Activated T-cell treated with anti-CD3 and anti-CD28 coated beads, Interleukin-2, amount 50 U/mL, for 24 hours (primary cell): ENCODE measurements at places on chromosomes 12 and 14.

DNA sequence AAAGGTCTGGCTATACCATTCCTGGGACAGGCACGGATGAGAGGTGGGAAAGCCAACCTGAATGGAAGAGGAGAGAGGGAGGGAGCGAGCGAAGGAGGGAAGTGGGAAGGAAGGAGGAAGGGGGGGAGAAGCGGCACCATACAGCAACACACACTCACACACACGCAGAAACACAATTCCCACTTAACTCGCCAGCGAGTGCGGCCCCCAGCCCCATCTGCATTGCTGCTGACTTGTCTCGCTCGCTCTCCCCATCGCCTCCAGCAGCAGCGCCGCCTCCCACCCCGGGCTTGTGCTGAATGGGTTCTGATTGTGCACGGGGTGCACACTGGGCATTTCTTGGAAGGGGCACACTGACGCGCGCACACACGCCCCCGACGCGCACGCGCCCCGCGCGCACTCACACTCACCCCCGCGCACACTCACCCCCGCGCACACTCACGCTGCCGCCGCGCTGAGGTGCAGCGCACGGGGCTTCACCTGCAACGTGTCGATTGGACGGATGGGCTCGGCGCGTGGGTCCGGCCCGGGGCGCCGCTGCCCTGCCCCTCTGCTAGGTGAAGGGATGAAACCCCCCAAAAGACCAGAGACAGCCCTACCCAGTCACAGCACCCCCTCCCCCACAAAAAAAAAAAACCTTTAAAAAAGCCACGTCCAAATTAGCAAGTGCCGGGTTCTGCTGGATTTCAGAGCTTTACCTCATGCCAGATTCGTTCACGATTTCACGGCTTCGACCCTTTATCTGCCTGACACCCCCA is 685 bp downstream of the GRIN2B start:
- no peak for DNase-seq

DNA sequence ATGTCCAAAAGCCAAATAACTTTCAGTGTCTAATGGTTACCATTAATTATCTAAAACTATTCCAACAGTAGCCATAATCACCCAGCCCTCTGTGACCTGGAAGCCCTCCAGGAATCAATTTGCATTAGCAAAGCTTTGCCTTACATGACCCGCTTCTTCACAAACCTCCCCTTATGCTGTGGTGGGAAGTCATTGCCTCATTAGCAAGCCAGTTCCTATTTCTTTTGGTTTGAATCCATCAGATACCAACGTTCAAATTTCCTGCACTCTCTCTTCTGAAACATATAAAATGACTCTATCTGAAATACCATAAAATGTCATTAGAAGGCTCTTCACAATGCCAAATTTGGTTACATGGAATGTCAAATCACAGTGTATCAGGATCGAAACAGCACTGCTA is 268.3 kb upstream of the PRKD1 start:
- no peak for DNase-seq

- no peak for DNase-seq
These were observed 11.8 kb upstream of the ENDOU start for GRCh38 chr12:47736877-47737676.

GRCh38 chr12:4448943-4449850 is 3.6 kb upstream of the FGF6 start:
- DNase-seq, result no peak

DNA sequence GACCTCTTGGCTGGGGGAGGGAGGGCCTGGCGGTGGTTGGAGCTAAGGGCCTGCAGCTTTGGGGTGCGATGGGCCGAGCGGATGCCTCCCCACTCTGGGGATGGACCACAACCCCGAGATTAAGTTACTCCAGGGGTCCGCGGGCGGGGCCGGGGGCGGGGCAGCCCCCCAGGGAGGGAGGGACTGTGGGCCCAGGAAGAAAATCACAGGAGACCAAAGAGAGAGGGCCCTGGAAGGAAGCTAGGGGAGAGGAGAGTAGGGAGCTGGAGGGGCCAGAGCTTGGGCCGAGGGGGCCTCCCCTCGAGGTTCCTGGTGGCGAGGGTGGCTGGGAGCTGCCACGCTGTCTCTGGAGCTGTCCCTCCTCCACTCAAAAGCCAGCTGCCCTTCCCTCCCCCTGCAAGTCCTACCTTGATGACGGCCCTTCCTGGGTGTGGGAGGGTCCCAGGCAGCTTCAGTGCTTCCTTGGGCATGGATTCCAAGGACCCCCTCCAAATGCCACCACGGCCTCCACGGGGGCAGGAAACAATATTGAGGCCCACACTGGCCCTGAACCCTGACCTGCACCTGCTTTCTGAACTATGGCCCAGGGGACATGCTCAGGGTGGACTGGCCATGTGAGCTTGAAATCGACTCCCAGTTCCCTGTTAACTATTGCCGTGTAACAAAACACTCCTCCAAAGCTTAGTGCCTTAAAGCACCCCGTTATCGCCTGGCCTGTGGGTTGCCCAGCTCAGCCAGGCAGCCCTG is 610 bp upstream of the NUDT14 start:
- DNase-seq, result no peak

DNA sequence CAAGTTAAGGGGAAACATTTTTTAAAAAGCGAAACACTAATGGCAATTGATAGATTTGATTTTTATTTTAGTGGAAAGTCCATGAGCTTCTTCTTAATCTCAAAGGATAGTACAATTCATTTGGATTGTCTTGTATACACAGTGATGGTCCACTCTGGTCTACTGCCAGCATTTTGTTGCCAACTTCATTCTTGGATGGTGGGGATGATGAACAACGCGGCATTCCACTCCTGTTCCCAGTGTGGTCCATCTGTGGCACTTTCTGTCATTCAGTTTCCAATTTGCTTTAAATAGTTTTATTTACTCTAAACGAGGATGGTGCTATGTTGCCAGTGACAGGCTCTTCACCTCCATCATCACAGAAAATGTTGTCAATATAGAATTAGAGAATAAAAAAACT is 40.3 kb upstream of the SLC38A2 start:
- no peak for DNase-seq

GRCh38 chr12:2154050-2154449 is 101.3 kb downstream of the CACNA1C start:
- DNase-seq, result no peak

DNA sequence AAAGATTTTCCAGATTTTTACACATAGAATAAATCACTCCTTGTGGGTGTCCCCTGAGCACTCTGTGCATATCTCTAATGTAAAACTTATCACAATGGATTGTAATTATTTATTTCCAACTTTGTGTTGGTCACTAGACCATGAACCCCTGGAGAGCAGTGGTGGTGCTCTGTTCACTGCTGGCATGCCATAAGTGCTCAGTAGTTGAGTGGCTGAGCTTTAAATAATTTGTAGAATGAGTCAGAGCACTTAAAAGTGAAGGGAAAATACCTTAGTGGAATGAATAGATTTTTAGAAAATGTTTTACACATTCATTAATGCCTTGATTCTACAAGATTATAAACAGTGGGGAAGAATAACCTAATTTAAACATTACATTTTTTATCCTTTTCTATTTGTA is 6.3 kb downstream of the MGAT4C start:
- no peak for DNase-seq

GRCh38 chr14:66401449-66402095 is 84.6 kb upstream of the CCDC196 start:
- DNase-seq, result no peak

- no peak for DNase-seq
These were observed 38.7 kb upstream of the NOVA1 start for GRCh38 chr14:26636561-26636960.

- DNase-seq, result no peak
These were observed 83.7 kb downstream of the ST8SIA1 start for GRCh38 chr12:22250762-22251161.

- no peak for DNase-seq
These were observed 37.3 kb downstream of the ACTN1 start for GRCh38 chr14:68941820-68942219.

DNA sequence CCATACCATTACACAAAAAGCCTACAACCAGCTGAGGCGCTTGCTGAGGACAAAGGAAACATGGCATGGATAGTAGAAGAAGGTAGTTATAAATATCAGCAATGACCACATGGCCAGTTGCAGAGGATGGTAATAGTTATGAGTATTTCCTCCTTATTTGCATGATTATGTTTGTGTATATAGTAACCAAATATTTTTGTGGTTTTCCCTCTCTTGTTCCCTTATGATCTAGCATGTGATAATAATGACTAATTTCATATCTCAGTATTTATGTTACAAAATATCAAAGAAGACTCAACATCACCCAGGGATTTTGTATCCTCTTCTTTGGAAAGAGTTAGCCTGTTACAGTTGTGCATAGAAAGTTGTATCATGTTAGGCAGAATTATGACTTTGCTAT is 13.5 kb upstream of the CATSPERB start:
- DNase-seq, result no peak

DNA sequence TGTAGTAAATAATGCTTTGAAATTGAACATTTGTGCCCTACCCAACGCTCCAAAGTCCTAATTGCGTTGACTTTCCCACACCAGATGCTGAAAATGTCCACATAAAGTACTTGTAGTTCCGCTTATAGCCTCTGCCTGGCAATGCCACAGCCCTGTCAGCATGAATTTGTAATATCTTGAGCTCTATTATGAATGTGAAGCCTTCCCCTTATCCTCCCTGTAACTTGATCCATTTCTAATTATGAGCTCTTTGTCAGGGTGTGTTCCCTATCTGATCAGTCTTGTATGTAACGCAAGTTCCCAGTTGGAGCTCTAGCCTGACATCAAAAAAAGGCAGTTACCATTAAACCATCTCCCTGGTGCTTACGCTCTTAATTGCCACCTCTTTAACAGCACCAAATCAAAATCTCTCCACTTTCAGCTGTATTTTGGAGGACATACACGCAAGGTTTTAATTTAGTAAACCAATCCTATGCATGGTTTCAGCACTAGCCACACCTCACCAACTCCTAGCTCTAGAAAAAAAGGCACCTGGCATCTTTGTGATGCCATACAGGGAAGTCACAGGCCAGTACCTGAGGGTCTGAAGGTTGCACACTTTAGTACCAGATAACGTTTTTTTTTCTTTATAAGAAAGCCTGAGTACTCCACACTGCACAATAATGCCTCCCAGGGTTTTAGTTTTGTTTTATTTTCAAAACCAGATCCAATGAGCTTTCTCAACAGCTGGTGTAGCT is 69.3 kb downstream of the EEA1 start:
- DNase-seq, result no peak

GRCh38 chr14:100864206-100864605 is 38.3 kb downstream of the MEG3 start:
- DNase-seq, result no peak

- DNase-seq, result no peak
These were observed 3.0 kb downstream of the GAS2L3 start for GRCh38 chr12:100576331-100577036.

- DNase-seq, result no peak
These were observed 139.8 kb downstream of the CALM1 start for GRCh38 chr14:90536511-90537191.

DNA sequence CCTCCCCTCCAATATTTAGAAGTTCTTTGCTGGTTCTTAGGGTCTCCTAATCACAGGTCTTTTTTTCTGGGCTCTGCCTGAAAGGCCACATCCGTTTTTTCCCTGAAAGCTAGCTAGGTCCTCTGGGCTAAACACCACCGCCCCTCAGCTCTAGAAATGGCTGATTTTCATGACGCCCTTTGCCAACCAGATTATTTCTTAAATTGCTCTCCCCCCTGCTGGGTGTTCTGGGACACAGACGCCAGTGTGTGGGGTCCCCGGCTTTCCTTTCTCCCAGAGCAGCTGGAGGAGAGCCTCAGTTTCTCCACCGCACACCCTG is 45.3 kb upstream of the ATP23 start:
- no peak for DNase-seq

DNA sequence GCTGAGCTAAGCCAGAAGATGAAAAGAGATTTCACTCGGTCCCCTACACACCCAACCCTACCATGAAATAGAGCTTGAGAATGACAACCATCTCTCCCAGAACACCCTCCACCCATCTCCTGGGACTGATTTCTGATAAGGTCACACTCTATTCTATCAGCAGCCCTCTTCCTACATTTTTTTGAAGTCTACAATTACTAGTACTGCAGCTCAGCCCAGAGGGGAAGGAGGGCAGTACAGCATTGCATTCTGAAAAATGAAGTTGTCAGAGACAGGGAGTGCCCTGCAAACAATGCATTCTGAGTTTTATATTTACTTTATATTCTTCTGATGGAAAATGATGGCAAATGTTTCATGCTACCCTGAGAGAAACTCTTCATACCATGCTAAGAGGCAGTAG is 318.5 kb downstream of the BCAT1 start:
- DNase-seq, result no peak

DNA sequence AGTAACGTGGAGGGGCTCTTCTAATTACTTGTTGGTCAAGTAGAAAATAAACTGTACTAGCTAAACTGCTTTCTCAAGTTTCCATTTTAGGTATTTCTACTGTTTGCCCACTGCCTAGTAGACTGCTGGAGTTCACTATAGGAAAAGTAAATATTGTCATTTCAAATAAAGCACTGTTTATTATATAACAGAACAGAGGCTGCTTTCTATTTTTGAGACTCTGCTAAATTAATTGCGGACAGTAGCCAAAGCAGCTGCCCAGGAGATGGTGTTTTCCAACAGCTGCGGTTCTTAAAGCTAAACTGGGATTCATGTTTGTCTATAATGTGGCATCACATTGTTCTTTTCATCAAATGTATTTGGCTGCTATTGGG is 15.9 kb upstream of the SIX1 start:
- DNase-seq, result no peak

DNA sequence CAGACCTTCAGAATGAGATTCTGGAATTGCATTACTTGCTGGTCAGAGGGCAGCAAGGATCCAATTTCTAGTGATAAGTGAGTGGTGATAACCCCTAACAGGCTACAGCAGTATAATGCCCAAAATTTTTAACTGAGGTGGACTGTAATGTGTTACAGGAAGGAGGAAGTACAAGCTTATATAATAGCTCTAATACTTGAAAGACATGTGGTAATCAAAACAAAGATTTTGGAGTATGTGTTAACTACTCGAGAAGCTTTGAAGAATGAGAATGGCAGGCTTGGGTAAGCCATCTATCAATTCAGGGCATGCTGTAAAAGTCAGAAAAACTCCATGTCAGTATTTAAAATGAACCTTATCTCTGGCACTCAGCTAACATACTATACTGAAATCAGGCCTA is 70.5 kb downstream of the ANKS1B start:
- no peak for DNase-seq

GRCh38 chr12:58575256-58575655 is 345.0 kb downstream of the LRIG3 start:
- no peak for DNase-seq

- no peak for DNase-seq
These were observed 18.3 kb downstream of the ALDH6A1 start for GRCh38 chr14:74065746-74066575.

DNA sequence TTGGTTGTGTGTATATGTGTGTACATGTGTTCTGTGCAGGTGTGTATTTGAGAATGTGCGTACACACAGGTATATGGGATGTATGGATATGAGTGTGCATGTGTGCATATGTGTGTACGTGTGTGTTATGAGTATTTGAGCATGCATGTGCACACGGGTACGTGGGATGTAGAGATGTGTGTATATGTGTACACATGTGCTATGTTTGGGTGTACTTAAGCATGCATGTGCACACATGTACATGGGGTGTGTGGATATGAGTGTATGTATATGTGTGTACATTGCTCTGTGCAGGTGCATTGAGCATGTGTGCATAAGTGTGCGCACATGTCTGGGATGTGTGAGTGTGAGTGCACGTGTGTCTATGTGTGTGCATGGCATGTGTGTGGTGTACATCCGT is 34.3 kb upstream of the SFSWAP start:
- no peak for DNase-seq
